ENCODE measurements at places on chromosomes 12 and 14. TPM values are rescaled to one million over a fixed set of nuclear protein-coding genes. Genes with fewer than 3 reads are reported as not detected.
A peak's percentile ranks its signal among the peaks of the same experiment; 100 is the strongest.

- H3K27ac ChIP-seq = peak overlapping the region; percentile 52
- no peak for DNase-seq
- H3K36me3 ChIP-seq = no peaks in the 10 kb centered on the region
- no peak overlapping the region for H3K4me3 ChIP-seq
- no peaks in the 10 kb centered on the region for H3K27me3 ChIP-seq
Observed at GRCh38 chr14:76117789-76118484, 33.8 kb upstream of the GPATCH2L start.

DNA sequence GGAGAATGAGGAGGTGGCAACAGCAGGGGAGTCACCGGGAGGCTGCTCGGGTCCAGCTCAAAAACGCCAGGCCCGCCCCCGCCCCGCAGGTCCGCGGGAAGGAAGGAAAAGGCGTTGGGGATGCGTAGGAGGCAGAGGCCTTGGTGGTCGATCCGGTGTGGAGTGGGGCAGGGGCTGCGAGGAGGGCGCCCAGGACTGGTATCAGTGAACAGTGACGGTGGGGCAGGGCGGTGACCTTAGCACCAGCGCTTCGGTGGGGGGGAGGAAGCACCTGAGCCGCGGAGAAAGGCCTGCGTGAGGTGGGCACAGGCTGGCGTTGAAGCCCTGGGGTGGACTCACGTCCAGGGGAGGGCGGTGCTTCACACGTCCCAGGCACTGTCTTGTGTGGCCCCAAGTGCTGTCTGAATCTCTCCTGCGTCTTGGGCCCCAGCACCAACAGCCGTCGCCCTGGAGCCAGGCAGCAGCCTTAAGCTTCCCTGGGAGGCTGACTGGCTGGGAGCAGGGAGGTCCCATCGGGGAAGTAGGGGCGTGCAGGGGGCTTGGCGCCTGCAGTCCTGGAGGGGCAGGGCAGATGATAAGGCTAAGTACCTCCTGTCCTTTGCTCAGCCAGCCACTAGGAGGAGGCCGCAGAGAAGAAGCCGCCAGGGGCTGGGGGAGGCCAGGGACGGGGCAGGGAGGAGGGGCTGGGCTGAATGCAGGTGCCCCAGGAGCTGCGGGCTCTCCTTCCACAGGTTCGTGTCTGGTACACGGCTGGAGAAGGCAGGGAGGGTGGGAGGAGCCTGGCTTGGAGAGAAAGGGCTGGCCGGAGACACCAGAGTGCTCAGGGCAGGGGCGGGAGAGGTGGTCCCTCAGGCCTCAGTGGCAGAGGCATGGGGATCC lies 26.5 kb downstream of the ZBTB42 start:
- peaks cover 10% of the 10 kb centered on the region for H3K36me3 ChIP-seq
- H3K4me3 ChIP-seq = peak overlapping the region; percentile 87
- H3K27ac ChIP-seq = peak overlapping the region; percentile 52
- DNase-seq = peak; percentile 80
- peaks cover 5% of the 10 kb centered on the region for H3K4me1 ChIP-seq

The RFX4 gene
- total RNA-seq = not detected

The LHX5 gene
- total RNA-seq = 3.1 TPM

DNA sequence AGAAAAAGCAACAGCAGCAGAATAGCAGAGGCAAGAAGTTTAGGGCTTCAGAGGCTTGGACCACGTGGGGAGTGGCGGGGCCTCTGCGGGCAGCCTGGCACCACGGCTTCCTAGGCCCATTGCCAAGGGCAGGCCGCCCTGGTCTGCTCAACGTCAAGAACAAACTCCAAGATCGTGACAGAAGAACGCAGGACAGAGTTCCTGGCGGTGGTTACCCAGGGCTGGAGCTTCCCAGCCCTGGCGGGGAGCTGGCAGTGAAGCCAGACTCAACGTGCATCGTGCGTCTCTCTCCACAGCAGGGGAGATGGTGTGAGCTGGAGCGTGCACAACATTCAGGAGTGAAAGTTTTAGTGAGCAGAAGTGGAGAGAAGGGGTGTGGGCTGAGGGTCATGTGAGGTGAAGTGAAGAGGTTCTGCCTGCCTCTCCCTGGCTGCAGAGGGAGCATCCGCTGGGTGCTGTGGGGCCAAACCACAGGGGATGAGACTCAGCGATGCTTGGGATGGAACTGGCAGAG lies 13.9 kb upstream of the CACNA2D4 start:
- no peaks in the 10 kb centered on the region for H3K36me3 ChIP-seq
- H3K4me1 ChIP-seq = peaks cover 10% of the 10 kb centered on the region
- no peak for DNase-seq
- peaks cover 9% of the 10 kb centered on the region for H3K27me3 ChIP-seq

The KRT6A gene
- total RNA-seq = not detected

The KRT78 gene
- total RNA-seq = not detected

DNA sequence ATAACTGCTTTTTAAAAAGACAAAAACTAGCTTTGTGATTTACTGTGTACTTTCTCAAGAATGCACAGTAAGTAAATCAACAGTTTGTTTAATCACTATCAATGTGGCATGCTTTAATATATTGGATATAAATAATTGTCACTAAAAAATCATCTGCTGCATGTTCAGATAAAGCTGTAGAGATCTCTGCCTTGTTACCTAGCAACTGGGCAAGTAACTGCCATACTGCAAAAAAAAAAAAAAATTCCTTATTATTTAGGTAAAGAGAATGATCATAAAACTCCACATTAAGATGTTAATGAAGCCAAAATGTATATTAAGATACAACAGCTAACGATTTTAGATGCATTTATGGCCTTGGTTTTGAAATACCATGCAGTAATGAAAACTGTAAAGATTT lies 237.4 kb downstream of the APAF1 start:
- DNase-seq = no peak
- H3K4me3 ChIP-seq = no peak overlapping the region
- H3K36me3 ChIP-seq = no peaks in the 10 kb centered on the region
- no peaks in the 10 kb centered on the region for H3K4me1 ChIP-seq

The PZP gene
- not detected for total RNA-seq

The ERG28 gene
- 16.2 TPM for total RNA-seq

DNA sequence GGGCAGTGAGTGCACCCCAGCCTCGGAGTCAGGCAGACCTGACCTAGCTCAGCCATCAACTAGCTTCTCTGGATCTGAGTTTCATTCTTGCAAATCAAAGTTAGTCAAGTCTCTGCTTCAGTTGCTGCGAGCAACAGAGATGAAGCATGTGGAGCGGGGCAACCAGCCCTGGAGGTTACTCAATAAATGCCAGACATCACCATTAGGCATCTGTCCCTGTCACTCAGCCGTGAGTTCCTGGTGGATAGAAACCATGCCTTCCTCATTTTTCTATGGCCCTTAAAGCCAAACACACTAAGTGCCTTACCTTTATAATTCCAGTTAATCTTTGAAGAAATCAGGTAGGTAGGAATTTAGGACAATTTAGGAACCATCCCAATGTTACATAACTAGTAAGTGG lies 19.3 kb downstream of the RFX4 start:
- no peak overlapping the region for H3K4me3 ChIP-seq
- no peak overlapping the region for H3K27ac ChIP-seq
- H3K4me1 ChIP-seq = peaks cover 3% of the 10 kb centered on the region
- H3K27me3 ChIP-seq = peaks cover 4% of the 10 kb centered on the region
- DNase-seq = no peak

The GPR68 gene
- not detected for total RNA-seq

The WNT1 gene
- total RNA-seq = not detected

The DACT1 gene
- 39.9 TPM for total RNA-seq

The DGLUCY gene
- 8.3 TPM for total RNA-seq

GRCh38 chr12:52235822-52236361 lies 2.8 kb downstream of the KRT7 start:
- peaks cover 12% of the 10 kb centered on the region for H3K27me3 ChIP-seq
- H3K4me1 ChIP-seq = peaks cover 5% of the 10 kb centered on the region
- no peak for DNase-seq
- no peak overlapping the region for H3K27ac ChIP-seq
- H3K4me3 ChIP-seq = no peak overlapping the region

The PARP2 gene
- total RNA-seq = 33.9 TPM

GRCh38 chr12:48446161-48446776 lies 26.1 kb upstream of the ANP32D start:
- no peak overlapping the region for H3K4me3 ChIP-seq
- peak; percentile 47 for DNase-seq
- no peak overlapping the region for H3K27ac ChIP-seq
- peaks cover 6% of the 10 kb centered on the region for H3K36me3 ChIP-seq
- no peaks in the 10 kb centered on the region for H3K27me3 ChIP-seq

- DNase-seq = no peak
- H3K27ac ChIP-seq = no peak overlapping the region
- H3K4me3 ChIP-seq = no peak overlapping the region
- no peaks in the 10 kb centered on the region for H3K4me1 ChIP-seq
- H3K27me3 ChIP-seq = peaks cover 2% of the 10 kb centered on the region
Observed at GRCh38 chr14:102603293-102603907, 11.0 kb downstream of the RCOR1 start.

DNA sequence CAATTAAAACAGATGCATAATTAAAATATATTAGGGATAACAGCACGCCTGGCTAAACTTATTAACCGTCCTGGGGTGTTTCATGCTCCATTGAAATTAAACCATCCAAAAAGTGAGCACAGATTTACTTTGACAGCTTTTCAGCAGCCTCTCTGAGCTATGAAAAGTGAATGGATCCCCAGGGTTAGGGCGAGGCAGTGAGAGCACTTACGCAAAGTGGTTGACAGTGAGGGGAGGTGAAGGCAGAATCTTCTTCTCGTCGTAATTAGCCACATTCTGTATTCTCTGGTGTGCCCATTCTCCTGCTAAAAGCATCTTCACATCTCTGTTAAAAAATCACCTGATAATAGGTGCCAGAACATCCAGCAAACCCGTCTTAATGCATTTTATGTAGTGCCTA lies 1.9 kb downstream of the TMTC2 start:
- peaks cover 3% of the 10 kb centered on the region for H3K27me3 ChIP-seq
- peaks cover 20% of the 10 kb centered on the region for H3K4me1 ChIP-seq
- no peaks in the 10 kb centered on the region for H3K36me3 ChIP-seq
- peak overlapping the region; percentile 80 for H3K27ac ChIP-seq

All from glutamatergic neuron (in vitro differentiated cells).